Muscle of leg (tissue), 16 donors: ENCODE measurements at places on chromosomes 5 and 9. TPM values are rescaled to one million over a fixed set of nuclear protein-coding genes. Genes with fewer than 3 reads are reported as not detected.

DNA sequence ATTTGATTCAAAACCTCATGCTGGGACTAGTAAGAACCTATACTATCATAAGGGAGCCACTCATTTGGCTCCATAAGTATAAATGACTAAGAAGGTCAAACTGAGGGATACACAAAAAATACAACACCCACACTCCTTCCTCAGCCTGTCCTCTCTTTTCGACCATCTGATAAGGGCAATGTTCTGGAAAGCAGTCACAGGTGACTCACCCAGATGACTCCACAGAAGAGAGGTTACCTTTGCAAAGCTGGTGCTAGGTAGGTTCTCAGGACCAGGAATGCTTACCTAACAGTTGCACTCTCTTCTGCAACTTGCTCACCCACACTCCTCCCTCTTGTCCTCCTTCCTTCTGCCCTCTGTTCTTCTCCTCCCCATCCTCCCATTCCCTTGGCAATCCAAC is 32.9 kb downstream of the LHFPL2 start:
- H3K27me3 ChIP-seq: no peaks in the 10 kb centered on the region
- peaks cover 13% of the 10 kb centered on the region for H3K4me1 ChIP-seq
- H3K4me3 ChIP-seq: no peak overlapping the region

The SPATA6L gene
- total RNA-seq: 0.49 TPM

DNA sequence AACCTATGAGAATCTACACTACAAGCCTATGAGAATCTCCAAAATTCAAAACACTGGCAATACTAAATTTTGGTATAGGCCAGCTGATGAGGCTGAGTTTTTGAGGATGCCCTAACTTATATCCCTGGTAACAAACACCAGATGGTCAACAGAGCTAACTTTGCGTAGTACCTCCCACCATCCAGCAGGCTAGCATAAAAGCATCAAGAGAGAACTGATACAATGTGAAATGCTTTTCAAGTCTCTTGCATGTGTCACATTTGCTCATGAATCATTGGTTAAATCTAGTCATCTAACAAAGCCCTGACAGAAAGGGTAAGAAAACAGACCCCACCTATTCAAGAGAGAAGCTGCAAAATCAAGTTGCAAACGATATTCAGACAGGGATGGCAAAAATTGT is 1609.7 kb upstream of the CDH9 start:
- H3K4me3 ChIP-seq: no peak overlapping the region
- no peaks in the 10 kb centered on the region for H3K4me1 ChIP-seq
- no peak overlapping the region for H3K27ac ChIP-seq
- no peaks in the 10 kb centered on the region for H3K27me3 ChIP-seq

GRCh38 chr5:139468421-139468931 is 2.3 kb upstream of the SMIM33 start:
- DNase-seq: no peak
- no peak overlapping the region for H3K27ac ChIP-seq
- H3K4me3 ChIP-seq: no peak overlapping the region
- peaks cover 13% of the 10 kb centered on the region for H3K4me1 ChIP-seq
